ENCODE measurements at places on chromosomes 5 and 9.

GRCh38 chr5:176781054-176781375 is 29.3 kb upstream of the UNC5A start:
- DNase-seq: no peak

DNA sequence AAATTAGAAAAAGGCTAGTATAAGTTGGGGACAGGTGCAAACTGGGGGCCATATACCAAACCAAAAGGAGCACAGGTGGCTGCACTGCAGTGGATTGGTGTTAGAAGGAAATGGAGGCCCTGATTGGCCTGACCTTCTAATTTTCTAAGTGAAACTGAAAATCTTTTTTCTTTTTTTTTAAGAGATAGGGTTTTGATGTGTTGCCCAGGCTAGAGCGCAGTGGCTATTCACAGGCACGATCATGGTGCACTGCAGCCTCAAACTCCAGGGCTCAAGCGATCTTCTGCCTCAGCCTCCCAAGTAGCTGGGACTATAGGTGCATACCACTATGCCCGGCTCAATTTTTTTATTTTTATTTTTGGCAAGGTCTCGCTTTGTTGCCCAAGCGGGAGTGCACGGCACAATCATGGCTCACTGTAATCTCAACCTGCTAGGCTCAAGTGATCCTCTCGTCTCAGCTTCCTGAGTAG is 9.8 kb upstream of the CCDC69 start:
- DNase-seq: no peak

DNA sequence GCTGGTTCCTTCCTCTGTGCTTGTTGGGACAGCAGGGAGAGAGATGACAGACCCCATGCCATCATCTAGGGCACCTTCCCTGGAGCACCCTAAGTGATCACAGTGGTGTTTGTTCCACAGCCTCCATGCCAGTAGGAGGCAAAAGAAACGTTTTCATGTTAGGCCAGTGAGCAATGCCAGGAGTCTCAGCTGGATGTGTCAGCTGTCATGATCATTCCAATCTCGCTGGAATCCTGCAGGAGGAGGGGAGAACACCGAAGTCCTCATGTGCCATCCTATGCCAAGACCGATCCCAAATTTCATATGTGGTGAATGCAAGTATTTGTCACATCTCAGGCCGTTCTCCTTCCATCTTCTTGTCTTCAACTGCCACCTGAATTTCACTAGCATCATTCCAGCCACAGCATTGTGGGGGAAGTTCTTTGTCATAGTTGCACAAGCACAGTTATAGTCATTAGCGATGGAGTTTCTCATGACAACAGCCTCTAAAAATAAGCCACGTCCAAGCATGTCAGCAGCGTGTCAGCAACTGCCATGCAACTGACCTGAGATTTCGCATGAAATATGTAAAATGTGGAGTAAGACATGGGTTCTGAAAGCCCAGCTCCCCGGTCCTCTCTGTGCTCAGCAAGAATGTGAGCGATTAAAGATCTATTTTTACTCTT is 97.2 kb upstream of the DNAH5 start:
- DNase-seq: no peak

- DNase-seq: peak; percentile 32
Observed at GRCh38 chr5:72210888-72211678, 103.8 kb downstream of the MAP1B start.

GRCh38 chr5:147310059-147310704 is 75.4 kb downstream of the STK32A start:
- peak; percentile 93 for DNase-seq

- no peak for DNase-seq
Observed at GRCh38 chr5:55331321-55331720, 23.5 kb downstream of the MTREX start.

DNA sequence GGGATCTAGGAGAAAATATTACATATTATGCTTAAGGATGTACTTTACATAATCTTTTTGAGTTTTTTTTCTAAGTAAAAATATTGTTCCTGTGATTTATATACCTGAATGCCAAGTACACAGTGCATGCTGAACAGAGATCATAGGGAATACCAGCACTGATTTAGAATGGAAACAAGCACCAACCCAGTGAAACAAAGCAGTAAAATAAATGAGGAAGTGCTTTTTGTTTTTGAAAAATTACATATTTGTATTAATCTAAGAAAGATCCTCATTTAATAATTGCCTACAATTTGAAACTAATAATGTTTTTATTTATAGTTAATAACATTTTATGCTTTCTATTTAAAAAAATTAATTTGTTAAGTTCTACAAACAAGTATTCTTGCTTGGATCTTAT is 18.0 kb downstream of the GARNL3 start:
- DNase-seq: no peak

DNA sequence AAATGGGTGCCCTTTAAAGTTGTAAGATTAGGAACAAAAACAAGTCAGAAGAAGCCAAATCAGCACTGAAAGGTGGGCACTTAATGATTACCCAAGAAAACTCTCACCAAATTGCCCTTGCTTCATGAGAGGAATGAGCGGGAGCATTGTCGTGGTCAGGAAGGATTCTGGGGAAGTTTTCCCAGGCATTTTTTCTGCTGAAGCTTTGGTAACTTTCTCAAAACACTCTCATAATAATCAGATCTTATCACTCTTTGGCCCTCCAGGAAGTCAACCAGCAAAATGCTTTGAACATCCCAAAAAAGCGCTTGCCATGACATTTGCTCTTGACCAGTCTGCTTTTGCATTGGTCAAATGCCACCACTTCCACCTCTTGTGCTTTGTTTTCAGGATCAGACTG is 10.4 kb upstream of the PCDHGC3 start:
- no peak for DNase-seq

DNA sequence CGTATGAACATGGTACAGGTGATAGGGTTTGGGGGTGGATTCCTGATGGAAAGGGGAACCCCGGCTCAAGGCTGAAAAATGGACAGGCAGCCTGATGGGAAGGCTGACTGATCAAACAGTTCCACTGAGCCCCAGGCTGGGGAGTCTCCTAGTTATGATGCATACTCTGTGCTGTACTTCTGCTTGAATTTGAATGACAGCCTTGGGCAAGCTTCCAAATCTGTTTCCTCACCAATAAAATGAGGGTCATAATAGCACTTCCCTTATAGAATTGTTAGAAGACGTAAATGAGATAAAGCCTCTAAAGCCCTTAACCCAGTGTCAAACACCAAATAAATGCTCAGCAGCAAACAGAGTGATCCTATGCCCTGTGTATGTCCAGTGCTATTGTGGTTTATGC is 478.5 kb upstream of the DMAC1 start:
- no peak for DNase-seq

- DNase-seq: no peak
Observed at GRCh38 chr5:152883066-152883775, 478.1 kb upstream of the NMUR2 start.

- DNase-seq: no peak
Observed at GRCh38 chr5:169864483-169864882, 115.8 kb downstream of the INSYN2B start.

- DNase-seq: peak; percentile 25
Observed at GRCh38 chr9:133658442-133659431, 22.6 kb downstream of the DBH start.

- DNase-seq: no peak
Observed at GRCh38 chr5:52448111-52448510, 339.6 kb upstream of the ITGA1 start.

DNA sequence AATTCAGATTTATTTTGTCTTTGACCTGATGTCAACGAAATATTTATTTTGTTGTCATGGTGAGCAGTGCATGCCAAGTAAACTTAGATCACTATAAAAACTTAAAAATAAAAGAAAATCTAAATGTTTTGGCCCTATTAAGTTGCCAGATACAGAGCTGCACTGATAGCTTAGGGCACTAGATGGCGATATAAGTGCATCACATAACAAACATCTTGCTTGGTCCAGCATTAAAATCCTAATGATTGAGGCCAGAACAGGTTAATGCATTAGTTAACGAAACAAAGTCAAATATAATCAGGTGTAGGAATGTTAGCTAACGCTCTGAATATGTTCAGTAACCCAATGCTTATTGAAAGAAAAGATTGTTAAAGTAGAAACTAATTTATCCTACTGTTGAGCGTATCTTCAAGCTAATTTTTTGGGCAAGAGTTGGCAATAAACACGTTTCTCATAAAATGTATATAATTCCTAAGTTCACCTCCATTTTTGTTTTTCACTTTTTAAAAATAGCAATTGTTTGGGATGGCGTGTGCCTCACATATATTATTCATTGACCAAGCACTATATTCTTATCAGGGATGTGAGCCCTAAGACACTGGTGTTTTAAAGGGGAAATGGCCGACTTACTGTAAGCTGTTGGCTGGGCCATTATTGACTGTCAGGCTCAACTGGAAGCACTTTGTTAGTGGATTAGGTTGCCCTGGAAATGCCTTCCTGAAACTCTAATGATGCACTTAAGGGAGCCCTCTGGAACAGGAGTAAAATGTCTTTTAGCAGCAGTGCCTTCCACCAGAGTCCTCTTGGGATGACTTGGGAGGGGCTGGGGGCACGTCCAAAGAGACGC is 33.3 kb downstream of the KCTD16 start:
- DNase-seq: peak; percentile 56

DNA sequence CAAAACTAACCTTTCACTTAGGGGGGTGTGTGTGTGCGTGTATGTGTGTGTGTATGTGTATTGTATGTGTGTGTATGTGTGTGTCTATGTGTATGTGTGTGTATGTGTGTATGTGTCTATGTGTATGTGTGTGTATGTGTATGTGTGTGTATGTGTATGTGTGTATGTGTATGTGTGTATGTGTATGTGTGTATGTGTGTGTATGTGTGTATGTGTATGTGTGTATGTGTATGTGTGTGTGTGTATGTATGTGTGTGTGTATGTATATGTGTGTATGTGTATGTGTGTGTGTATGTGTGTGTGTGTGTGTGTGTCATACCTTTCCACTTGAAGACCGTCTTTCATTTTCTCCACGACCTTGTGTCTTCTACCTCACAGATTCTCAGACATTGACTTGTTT is 20.8 kb upstream of the FLT4 start:
- no peak for DNase-seq

GRCh38 chr5:52481201-52481600 is 306.5 kb upstream of the ITGA1 start:
- no peak for DNase-seq

- DNase-seq: no peak
Observed at GRCh38 chr5:82707741-82708140, 369.5 kb downstream of the TMEM167A start.

GRCh38 chr5:6395102-6395445 is 16.7 kb upstream of the MED10 start:
- no peak for DNase-seq

GRCh38 chr9:107710953-107711352 is 221.4 kb upstream of the KLF4 start:
- no peak for DNase-seq

- no peak for DNase-seq
Observed at GRCh38 chr5:168085261-168086031, 206.0 kb upstream of the WWC1 start.

- no peak for DNase-seq
Observed at GRCh38 chr9:114680259-114681001, 1.6 kb downstream of the TEX48 start.

GRCh38 chr5:26390608-26391007 is 647.8 kb downstream of the CDH9 start:
- no peak for DNase-seq

Measured in Calu3 (cell line).